ENCODE measurements at places on chromosomes 2 and 18.

DNA sequence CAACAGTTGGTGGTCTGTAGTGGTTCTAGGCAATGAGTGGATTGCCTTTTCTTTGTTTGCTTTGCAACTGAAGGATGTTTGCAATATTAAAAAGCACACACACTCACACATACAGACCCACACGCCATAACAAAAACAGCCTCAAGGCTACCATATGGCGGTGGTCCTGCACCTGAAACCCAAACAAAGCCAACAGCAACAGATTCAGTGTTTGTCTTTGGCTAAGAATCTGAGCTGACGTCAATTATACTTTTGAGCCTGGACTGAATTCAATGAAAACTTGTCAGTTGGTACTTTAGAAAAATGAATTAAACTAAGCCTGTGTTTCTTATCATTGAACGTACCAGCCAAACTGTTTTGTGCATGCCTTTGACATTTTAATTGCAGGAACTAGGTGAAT lies 65.0 kb upstream of the NYAP2 start:
- H3K27me3 ChIP-seq, result peaks cover 1% of the 10 kb centered on the region
- no peak overlapping the region for H3K27ac ChIP-seq
- H3K4me1 ChIP-seq, result no peaks in the 10 kb centered on the region

DNA sequence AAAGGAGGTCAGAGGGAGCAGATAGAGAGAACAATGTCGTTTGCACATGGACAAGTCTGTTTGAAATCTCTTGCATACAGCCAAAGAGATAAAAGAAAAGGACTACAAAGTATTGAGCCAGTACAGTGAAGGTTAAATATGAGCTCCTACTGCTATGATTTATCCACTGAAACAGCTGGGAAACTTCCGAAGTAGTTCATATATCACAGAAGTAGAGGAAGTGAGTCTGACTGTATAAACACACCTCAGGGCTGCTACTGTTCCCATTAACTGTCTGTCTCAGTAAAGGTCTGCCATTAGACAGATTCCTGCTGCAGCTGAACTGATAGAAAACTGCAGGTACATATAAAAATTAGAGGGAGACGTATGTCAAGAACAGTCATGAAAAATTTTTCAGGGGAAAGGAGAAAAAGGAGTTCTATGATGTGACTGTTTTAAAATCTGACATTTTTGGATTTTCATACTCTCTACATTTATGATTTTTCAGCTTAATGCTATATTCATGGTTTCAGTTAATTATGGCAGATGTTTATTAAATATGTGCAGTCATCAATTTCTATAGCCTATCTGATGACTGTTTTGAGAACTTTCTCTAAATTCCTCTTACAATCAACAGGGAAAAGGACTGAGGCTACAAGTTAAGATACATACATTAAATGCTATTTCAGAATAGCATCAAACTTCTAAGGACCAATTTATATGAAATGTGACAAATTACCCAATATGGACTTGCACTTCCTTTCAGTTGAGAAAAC lies 364.7 kb downstream of the ERBB4 start:
- DNase-seq, result no peak
- no peak overlapping the region for H3K27ac ChIP-seq
- H3K4me1 ChIP-seq, result no peaks in the 10 kb centered on the region
- no peak overlapping the region for H3K4me3 ChIP-seq
- no peaks in the 10 kb centered on the region for H3K36me3 ChIP-seq
- H3K27me3 ChIP-seq, result no peaks in the 10 kb centered on the region

GRCh38 chr2:112621790-112622527 lies 23.8 kb upstream of the SLC20A1 start:
- H3K36me3 ChIP-seq, result no peaks in the 10 kb centered on the region
- no peak for DNase-seq
- no peak overlapping the region for H3K4me3 ChIP-seq
- no peak overlapping the region for H3K27ac ChIP-seq
- peaks cover 3% of the 10 kb centered on the region for H3K27me3 ChIP-seq

DNA sequence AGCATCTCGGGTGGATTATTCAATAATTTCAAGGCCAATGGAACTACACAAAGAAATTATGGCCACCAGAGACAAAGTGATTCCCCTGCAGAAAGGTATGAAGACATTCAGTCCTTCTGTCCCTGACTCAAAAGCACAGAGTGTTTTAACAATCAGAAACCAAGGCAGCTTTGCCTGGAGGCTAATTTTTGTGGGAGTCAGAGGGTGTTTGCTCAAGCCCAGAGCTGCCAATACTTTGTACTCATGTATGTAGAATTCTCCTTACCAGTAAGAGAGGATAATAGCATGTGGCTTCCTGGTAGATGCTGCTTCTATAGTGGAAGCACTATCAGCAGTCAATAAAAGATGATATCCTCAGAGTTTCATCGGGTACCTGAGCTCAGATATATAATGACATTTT lies 178.4 kb downstream of the KCNE4 start:
- DNase-seq, result no peak
- H3K27ac ChIP-seq, result no peak overlapping the region
- no peaks in the 10 kb centered on the region for H3K36me3 ChIP-seq
- peaks cover under 1% of the 10 kb centered on the region for H3K27me3 ChIP-seq
- no peak overlapping the region for H3K4me3 ChIP-seq
- no peaks in the 10 kb centered on the region for H3K4me1 ChIP-seq

DNA sequence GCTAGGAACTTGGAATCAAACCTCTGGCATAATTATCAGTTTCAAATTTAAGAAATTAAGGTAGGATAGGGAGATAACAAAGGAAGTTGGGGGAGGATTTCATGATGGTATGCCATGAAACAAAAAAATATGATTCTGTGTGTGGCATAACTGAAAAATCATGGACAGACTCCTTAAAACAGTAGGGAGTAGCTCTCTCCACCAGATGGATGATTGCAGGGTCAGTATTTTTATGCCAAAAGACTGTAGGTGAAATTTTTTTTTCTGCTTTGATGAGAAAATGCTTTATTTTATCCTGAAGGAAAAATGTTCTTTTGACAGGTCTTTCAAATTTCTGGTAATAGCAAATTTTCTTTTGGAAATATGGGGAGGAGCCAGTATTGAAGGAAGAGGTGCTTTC lies 94.3 kb downstream of the TRABD2A start:
- H3K36me3 ChIP-seq, result peaks cover 2% of the 10 kb centered on the region
- peaks cover 9% of the 10 kb centered on the region for H3K4me1 ChIP-seq
- H3K4me3 ChIP-seq, result no peak overlapping the region
- DNase-seq, result no peak

DNA sequence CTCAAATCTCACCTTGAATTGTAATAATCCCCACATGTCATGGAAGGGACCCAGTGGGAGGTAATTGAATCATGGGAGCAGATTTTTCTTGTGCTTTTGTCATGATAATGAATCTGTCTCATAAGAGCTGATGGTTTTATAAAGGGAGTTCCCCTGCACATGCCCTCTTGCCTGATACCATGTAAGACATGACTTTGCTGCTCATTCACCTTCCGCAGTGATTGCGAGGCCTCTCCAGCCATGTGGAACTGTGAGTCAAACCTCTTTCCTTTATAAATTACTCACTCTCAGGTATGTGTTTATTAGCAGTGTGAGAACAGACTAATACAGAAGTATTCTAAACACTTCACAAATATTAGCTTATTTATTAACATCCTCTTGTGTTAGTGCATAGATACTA lies 516.7 kb downstream of the LRRTM4 start:
- no peaks in the 10 kb centered on the region for H3K4me1 ChIP-seq
- no peaks in the 10 kb centered on the region for H3K36me3 ChIP-seq
- no peak for DNase-seq
- H3K27ac ChIP-seq, result no peak overlapping the region

DNA sequence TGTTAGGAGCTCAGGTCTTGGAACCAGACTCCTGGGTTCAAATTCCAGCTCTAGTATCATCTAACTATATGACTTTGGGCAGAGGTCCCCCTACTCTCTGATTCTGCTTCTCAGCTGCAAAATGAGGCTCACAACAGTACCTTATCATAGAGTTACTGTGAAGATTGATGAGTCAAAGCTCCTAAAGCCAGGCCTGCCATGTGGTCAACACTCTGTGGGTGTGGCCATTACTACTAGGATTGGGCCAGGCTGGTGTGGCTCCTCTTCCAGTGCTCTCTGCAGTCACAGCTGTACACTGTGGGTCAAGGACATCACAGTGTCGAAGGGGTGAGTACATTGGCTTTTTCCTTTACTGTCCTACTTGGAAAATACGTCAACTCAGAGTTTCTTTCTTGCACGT lies 22.6 kb downstream of the CAPN13 start:
- no peak overlapping the region for H3K4me3 ChIP-seq
- H3K36me3 ChIP-seq, result no peaks in the 10 kb centered on the region
- no peak overlapping the region for H3K27ac ChIP-seq
- peaks cover 9% of the 10 kb centered on the region for H3K27me3 ChIP-seq
- H3K4me1 ChIP-seq, result no peaks in the 10 kb centered on the region

DNA sequence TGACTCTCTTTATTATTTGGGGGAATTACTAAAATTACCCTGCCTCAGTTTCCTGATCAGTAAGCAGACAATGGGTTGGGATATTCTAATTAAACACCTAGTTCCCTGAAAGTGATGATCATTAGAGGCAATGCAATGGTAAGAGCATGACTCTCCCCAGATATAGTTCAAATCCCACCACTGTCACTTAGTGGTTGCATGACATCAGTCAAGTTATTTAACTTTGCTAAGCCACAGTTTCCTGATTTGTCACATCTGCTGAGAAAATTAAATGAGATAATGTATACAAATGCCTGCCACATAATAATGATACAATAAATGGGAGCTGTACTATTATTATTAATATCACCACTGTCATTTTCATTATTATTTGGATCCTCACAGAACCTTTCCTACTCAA lies 29.9 kb downstream of the ZEB2 start:
- no peaks in the 10 kb centered on the region for H3K27me3 ChIP-seq
- peaks cover 5% of the 10 kb centered on the region for H3K36me3 ChIP-seq
- no peak overlapping the region for H3K4me3 ChIP-seq
- H3K4me1 ChIP-seq, result peaks cover 31% of the 10 kb centered on the region
- no peak for DNase-seq
- H3K27ac ChIP-seq, result peak overlapping the region; percentile 82

DNA sequence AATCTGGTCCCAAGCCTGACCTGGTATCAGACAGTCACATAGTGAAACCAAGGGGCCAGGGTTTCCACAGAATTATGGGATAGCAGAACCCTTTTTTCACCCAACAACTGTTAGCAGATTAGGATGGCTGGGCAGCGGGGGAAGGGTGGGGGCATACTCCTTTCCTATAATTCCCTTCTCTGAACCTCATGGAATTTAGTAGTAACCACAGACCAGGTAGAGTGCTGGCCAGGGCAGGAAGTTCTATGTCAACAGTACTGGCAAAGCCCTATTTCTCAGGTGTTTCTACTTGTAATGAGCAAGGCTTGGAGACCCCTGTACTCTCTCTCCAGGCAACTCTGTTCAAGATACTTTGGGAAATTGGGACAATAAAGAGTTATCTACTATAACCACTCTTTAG lies 174.6 kb downstream of the THADA start:
- peaks cover 20% of the 10 kb centered on the region for H3K4me1 ChIP-seq
- no peak overlapping the region for H3K27ac ChIP-seq
- H3K27me3 ChIP-seq, result no peaks in the 10 kb centered on the region
- DNase-seq, result no peak
- no peak overlapping the region for H3K4me3 ChIP-seq

- no peaks in the 10 kb centered on the region for H3K4me1 ChIP-seq
- peaks cover 14% of the 10 kb centered on the region for H3K36me3 ChIP-seq
- no peak overlapping the region for H3K27ac ChIP-seq
- no peak for DNase-seq
- no peak overlapping the region for H3K4me3 ChIP-seq
Observed at GRCh38 chr2:215358891-215359575, 47.2 kb downstream of the ATIC start.

DNA sequence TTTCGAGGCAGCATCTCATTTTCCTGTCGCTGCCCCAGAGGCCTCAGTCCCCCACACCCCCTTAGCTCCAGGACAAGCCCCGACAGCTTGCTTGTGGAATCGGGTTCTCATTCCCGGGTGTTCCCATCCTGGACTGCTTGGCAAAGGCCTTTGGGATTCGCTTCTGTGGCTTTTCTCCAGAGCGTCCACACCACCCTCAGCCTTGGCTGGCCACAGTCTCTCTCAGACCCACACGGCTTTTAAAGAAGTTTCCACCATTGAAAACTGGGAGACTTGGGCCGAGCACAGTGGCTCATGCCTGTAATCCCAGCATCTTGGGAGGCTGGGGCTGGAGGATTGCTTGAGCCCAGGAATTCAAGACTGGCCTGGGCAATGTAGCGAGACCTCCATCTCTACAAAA lies 2.7 kb downstream of the ESPNL start:
- H3K27me3 ChIP-seq, result no peaks in the 10 kb centered on the region
- H3K36me3 ChIP-seq, result no peaks in the 10 kb centered on the region
- no peak overlapping the region for H3K27ac ChIP-seq
- H3K4me1 ChIP-seq, result peaks cover 22% of the 10 kb centered on the region
- no peak overlapping the region for H3K4me3 ChIP-seq

- H3K27ac ChIP-seq, result no peak overlapping the region
- no peaks in the 10 kb centered on the region for H3K27me3 ChIP-seq
- no peak overlapping the region for H3K4me3 ChIP-seq
- peaks cover 28% of the 10 kb centered on the region for H3K4me1 ChIP-seq
Observed at GRCh38 chr2:64328756-64329155, 125.2 kb upstream of the LGALSL start.

DNA sequence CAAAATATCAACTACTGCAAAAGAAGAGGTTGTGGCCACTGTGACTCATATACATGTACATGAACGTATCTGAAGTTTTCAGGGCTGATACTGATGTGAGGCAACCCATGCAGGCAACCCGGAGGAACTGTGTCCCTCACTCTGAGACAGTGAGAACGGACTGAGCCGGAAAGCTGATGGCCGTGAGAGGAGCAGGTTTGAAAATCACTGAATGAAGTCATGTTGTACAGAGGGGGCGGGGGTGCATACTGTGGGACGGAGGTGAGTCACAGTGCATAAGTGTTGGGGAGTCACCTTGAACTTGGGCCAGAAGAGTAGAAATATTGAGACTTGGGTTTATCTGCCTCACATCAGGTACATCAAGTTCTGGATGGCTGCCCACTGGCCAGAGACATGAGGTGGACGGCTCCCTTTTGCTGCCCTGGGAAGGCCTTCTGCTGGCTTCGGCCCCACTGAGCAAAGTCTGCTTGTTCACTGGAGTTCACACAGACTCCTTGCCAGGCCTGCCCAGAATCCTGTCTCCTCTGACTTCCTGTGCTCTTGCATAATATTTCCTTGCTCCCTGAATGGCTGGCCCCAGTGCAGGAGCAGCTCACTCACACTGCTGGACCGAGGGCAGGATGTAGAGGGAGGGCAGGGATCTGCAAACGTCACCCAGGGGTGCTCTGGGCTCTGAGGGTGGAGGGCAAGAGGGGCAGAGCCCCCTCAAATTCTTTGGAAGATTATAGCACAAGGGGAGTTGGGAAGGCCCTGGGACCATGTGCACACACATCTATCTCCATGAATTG lies 18.1 kb downstream of the EPAS1 start:
- H3K27ac ChIP-seq, result no peak overlapping the region
- peaks cover 2% of the 10 kb centered on the region for H3K4me1 ChIP-seq
- no peak for DNase-seq
- peaks cover 12% of the 10 kb centered on the region for H3K27me3 ChIP-seq

- H3K36me3 ChIP-seq, result no peaks in the 10 kb centered on the region
- DNase-seq, result no peak
- H3K27ac ChIP-seq, result no peak overlapping the region
- H3K27me3 ChIP-seq, result no peaks in the 10 kb centered on the region
Observed at GRCh38 chr2:146677280-146677679, 1167.5 kb upstream of the ACVR2A start.
